Upper lobe of right lung (tissue), 1 donor: ENCODE measurements at places on chromosomes 6 and 20. TPM values are rescaled to one million over a fixed set of nuclear protein-coding genes. Genes with fewer than 3 reads are reported as not detected.

DNA sequence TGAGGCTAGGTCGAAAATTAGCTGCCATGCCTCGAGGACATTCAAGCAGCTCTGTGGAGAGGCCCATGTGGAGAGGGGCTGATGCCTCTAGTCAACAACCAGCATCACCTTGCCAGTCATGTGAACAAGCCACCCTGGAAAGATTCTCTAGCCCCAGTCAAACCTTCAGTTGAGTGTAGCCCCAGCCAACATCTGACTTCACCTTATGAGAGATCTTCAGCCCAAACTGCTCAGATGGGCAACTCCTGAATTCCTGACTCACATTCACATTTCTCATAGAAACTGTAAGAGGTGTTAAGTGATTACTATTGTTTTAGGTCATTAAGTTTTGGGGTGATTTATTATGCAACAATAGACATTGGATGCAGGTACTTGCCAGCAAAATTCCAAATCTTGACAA is 44.9 kb downstream of the GJA10 start:
- no peak for DNase-seq

DNA sequence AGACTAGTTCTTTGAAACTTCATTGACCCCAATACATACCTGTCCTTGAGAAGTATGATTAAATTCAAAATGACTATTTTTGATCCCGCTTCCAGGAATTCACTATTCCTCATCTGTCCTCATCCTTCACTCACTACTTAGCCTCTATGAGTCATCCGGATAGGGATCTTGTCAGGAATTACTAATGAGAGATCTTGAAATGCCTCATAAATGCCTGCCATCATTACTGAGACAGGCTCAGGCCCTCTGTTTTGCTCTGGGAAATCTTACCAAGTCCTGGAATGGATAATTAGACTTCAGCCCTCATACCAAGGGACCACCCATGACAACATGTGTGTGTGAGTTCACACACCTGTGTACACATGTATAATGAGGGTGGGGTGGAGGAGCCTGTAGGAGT is 2.8 kb upstream of the CYP24A1 start:
- DNase-seq, result no peak

DNA sequence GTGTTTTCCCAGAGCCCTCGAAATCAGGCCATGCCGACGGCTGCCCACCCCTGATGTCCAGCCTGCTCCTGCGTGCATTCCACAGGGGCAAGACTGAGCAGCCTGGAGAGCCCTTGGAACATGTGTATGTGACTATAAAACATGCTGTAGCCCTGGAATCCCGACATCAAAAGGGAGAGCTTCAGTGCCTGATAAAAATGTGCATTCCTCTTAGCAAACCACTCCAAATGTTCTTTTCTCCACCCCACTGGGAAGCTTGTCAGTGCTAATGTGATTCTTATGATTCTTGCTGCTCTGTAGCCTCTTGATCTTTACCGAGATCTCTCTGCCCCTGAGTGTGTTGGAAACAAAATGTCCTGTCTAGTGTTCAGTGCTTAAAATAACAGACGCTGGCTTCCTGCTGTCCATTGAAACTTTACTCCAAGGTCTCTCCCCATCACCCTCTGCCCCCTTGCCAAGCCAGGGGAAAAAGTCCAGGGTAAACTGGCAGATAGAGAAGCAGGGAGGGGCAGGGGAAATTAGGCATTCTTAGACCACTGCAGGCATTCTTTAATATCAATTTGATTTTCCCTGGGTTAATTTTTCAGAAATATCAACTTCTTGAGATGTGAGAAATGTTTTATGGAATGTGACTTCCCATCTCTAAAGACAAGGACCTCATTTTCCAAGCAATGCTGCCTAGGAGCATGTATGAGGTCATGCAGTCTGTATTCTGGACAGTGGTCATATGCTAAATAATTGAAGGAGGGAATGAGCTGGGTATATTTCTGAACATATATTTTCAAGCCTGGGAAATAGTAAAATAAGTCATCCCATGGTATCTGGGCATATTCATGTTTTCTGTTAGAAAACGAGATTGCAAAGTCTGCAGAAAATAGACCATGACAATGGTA is 73.8 kb upstream of the ISM1 start:
- no peak for DNase-seq

DNA sequence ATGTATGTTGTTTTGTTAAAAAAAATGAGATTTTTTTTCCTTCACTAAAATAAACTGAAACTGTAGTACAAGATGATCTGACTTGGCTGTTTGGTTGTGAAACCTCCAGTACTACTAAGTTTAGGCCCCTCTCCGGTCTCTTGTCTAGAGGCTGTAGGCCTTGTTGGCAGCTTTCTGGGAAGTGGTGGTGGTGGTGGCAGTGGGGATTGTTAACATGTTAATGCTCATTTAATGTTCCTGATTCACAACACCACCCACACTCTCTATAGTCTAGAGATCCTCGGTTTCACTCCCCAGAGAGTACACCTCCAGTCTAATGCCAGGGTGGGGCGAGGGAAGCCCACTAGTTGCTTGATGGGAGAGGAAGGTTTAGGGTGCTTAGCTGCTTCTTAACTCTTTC is 24.1 kb downstream of the STK4 start:
- no peak for DNase-seq

- peak; percentile 65 for DNase-seq
Measured at GRCh38 chr6:170156448-170157375, 134.2 kb downstream of the DLL1 start.

TPX2 gene
- 1.6 TPM for total RNA-seq

ULBP3 gene
- 3.8 TPM for total RNA-seq

C6orf132 gene
- total RNA-seq, result 11.5 TPM
